ENCODE measurements at places on chromosomes 3 and 15.

DNA sequence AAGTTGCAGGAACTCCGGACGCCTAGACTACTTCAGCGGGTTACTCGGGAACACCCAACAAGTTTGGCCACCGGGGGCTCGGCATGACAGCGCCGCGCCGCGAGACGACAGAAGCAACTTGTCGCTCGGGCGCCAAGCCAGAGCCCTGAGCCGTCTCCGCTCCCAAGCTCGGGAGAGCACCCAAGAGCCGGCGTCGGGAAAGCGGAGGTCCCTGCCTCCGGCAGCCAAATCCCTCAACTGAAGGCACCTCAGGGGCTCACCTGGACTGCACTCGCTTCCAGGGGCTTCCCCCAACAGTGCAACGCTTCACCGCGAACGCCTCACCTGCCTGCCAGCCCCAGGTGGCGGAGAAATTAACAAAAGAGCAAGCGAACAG is 640 bp downstream of the MB21D2 start:
- peak; percentile 81 for DNase-seq

DNA sequence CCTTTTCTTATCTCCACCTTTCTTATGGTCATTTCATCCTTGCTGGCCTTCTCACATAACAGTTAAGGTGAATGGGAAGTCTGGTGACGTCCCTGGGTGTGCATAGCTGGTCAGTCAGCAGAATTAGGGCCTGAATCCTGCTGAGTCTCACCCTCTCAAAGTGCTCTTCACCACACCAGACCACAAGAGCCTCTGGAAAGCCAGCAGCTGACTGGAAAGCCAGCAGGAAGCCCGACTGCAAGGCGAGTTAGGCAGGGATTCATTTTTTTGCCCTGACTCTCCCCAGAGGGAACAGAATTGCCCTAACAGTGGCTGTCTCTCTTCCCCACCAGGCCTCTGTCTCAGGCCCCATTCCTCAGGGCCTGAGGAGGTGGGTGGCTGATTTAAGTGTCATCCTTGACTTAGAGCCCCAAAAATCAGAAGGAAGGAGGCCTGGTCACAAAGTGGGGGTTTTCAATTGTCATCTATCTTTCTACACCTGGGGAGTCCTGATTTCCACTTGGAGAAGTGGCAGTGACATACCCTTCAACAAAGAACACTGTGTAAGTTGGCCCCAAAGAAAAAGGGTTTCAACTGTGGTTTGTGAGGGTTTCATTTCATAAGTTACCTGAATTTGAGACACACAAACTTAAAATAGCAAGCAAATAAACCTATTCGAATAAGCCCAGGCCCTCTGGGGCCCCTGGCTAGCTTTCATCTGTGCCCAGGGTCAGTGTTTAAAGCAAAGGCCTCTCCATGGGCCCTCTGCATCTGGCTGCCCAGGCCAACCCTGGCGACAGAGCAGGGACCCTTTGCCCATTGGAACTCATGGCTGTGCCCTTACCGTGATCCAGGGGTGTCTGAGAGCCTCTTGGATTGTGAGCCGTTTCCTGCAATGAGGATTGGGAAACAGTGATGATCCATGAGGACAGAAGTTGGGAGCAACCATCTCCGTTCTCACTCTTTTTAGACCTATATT is 90.5 kb upstream of the HERC1 start:
- no peak for DNase-seq

DNA sequence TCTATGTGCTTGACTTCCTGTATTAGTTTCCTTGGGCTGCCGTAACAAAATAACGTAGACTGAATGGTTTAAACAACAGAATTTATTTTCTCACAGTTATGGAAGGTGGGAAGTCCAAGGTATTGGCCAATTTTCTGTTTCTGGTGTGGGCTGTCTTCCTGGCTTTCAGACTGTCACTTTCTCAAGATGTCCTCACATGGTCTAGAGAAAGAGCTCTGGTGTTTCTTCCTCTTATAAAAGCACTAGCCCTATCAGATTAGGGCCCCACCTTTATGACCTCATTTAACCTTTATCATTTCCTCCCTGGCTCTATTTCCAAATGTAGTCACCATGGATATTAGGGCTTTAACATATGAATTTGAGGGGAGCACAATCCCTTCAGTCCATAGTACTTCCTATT is 54.6 kb downstream of the SPRED1 start:
- no peak for DNase-seq

- no peak for DNase-seq
Measured at GRCh38 chr15:33341953-33342352, 31.2 kb downstream of the RYR3 start.

- DNase-seq, result no peak
Measured at GRCh38 chr3:146092230-146092629, 68.8 kb downstream of the PLOD2 start.

- DNase-seq, result no peak
Measured at GRCh38 chr15:63015618-63016017, 26.9 kb upstream of the TPM1 start.

DNA sequence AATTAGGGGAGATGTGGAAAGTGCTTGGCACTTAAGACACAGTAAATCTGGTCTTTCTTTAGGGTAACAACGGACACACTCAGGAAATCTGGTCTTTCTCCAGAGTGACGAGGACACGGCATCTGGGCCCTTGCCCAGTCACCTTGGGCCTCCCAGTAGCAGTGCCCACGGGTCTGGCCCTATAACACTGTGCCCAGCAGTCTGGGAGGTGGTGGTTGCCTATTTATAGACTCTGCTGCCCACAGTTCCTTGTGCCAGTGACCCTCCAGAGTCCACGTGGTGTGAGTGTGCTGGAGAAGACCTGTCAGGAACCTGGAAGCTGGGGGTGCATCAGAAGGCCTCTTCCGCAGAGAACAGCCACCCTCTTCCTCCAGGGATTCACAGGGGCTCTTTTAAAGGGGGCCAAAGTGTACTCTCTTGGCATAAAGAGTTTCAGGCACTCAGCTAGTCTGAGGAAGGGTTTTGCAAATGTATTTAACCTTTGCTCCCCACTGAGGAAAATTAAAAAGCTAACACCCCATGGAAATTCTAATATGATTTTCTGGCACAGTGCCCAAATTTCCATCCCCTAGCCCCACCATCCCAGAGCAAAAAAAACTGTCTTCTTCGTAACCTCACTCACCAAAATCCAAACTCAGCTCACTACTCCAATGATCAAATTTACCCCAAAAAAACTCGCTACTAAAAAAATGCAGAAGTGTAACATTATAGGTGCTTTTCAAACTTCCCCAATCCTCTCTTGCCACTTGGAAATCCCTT is 15.4 kb downstream of the WNT5A start:
- DNase-seq, result no peak

- no peak for DNase-seq
Measured at GRCh38 chr15:89398896-89399237, 64.2 kb upstream of the POLG start.

GRCh38 chr15:76342382-76343201 is 6.0 kb downstream of the ISL2 start:
- DNase-seq, result no peak

DNA sequence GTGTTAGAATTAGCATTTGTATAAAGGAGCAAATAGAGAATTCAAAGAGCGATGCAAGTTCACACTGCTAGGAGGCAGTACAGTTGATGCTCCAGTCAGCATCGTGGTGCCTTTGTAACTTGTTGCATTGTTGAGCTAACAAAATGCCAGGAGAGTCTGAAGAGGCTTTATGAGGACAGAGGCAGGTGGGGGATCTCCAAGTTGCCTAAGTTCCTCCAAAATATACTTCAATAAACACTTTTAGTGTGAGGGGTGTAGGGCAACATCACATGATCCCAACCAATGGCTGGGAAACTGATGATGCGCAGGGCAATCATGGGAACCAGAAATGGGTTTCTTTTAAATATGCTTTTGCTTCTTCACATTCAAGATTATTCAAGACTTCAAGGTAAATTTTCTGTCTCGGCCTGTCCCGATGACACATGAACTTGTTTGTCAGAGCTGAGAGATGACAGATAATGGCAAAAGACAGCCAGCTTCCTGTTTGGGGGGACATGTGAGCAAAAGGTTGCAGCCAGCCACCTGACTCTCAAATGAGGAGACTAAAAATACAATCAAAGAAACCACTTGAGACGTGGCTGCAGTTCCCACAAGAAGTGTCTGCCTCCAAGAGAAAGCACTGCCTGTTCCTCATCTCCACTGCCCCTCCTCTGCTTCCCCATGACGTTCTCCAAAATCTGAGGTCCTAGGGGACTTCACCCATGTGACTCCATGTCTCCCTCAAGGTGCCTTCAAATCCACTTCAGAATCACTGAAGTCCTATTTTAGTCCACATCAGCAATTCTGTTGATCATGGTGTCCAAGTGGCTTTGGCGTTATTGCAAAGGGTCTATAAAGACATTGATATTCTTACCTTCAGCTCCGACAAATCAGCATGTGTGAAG is 39.3 kb downstream of the KLHL6 start:
- DNase-seq, result no peak
